ENCODE measurements at places on chromosomes 6 and 20.

DNA sequence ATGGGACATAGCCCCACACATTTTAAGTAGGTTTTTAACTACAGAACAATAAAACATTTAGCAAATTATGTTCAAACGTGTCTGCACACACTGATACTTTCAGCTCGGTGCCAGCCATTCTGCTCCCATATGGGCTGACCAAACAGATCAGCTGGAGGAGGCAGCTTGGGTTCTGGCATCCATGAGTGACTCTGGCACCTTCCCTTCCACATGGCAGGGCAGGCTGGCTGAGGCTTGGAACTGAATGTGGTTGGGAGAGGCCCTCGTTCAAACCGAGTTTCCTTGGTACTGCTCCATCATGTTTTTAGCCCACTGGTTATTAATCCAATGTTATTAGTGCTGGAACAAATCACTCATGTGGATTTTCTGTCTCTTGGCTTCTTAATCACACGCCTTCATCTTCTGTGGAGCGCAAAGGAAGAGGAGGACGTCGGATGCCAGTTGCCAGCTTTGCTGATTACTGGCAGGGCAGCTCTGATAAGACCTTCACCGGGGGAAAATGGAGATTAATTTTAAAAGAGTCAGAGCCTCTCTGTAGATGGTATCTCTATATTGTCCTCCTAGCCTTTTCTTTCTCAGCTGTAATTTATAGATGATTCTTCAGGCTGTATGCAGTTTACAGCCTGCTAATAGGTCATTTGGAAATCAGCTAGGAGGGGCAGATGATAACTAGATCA is 93.1 kb upstream of the TIAM2 start:
- no peak for DNase-seq

- peak; percentile 1 for DNase-seq
These were observed 362.3 kb downstream of the RIMS1 start for GRCh38 chr6:72248621-72249020.

GRCh38 chr6:14875481-14876063 is 370.3 kb upstream of the JARID2 start:
- no peak for DNase-seq

- DNase-seq: no peak
These were observed 9.3 kb downstream of the ZBTB46 start for GRCh38 chr20:63821811-63822210.

DNA sequence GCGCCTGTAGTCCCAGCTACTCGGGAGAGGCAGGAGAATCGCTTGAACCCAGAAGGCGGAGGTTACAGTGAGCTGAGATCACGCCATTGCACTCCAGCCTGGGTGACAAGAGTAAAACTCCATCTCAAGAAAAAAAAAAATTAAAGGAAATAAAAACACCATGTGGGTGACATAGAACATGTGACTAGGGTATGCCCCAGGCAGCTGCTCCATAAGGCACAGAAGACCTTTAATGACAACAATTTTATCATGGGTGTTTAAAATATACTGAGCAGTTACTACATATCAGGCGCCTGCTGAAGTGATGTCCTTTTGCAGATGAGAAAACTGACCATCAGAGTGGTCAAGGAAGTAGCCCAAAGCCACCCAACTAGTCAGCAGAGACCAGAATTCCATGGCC is 8.0 kb downstream of the PEDS1 start:
- no peak for DNase-seq

GRCh38 chr6:40169878-40170277 is 235.6 kb upstream of the MOCS1 start:
- DNase-seq: no peak

GRCh38 chr6:42808492-42809483 is 26.9 kb downstream of the BICRAL start:
- no peak for DNase-seq

DNA sequence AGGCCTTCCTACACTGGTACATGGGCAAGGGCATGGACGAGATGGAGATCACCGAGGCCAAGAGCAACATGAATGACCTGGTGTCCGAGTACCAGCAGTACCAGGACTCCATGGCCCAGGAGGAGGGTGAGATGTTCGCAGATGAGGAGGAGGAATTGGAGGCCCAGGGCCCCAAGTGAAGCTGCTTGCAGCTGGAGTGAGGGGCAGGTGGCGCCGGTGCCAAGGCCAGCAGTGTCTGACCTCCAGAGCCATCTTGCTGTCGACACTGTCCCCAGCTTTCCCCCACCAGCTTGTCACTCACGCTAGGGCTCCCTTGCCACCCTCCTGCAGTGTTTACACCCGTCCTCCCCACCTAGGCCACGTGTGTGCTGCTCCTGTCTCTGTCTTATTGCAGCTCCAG is 12.2 kb downstream of the GABRR2 start:
- DNase-seq: no peak

- DNase-seq: no peak
These were observed 94.9 kb upstream of the ADGRF1 start for GRCh38 chr6:47137073-47137472.

DNA sequence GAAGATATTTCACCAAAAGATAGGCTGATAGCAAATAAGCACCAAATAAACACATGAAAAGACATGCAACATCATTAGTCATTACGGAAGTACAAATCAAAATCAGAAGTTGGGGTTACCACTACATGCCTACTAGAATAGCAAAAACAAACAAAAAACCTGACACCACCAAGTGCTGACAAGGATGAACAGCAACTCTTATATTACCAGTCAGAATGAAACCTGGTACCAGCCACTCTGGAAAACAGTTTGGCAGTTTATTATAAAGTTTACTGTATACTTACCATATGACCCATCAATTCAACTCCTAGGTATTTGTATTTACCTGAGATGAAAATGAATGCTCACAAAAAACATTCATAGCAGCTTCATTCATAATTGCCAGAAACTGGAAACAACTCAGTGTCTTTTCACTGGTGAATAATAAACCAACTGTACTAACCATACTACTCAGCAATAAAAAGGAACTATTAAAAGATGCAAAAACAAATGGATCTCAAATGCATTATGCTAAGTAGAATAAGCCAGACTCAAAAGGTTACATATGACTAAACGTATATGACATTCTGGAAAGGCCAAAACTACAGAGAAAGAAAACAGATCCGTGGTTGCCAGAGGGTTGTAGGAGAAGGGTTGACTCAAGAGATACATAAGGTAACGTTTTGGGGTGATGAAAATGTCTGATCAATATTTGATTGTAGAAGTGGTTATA is 33.0 kb downstream of the NUP153 start:
- DNase-seq: no peak

DNA sequence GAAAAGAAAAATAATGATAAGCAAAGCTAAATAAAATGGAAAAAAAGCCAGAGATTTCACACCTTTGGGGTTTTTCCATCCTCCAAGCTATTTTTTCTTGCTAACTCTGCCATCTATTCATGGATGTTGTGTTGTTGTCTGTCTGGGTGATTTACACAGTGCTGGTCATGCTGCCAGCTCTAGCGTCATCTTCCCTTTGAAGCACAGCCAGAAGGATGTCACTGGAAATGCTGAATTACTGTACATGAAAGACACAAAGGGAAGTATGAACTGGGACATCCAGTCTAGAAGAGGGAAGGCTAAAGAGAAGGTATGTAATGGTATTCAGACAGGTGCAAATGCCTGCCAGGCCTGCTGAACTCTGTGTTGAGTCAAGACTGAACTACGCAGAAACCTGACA is 241.9 kb upstream of the STXBP5 start:
- no peak for DNase-seq

Measured in AG08395 (cell line).